CD4-positive, alpha-beta T cell treated with Interleukin-2 at 100 ng/mL for 4 hours (primary cell): ENCODE measurements at places on chromosomes 12 and 14.

DNA sequence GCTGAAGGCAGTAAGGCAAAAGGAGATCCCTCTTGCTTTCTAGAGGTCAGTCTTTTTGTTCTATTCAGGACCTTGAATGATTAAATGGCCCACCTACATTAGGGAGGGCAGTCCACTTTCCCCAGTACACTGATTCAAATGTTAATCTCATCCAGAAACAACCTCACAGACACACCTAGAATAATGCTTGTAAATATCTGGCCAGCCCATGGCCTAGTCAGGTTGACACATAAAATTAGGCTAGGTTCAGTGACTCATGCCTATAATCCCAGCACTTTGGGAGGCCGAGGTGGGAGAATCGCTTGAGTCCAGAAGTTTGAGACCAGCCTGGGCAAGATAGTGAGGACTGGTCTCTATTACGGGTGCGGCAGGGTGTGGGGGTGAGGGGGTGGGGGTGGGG, 43.5 kb downstream of the MIPOL1 start:
- no peak for DNase-seq

- DNase-seq, result peak; percentile 89
Observed at GRCh38 chr14:70809225-70810219, at the start of gene MAP3K9. Gene MAP3K9 (minus strand): TSS chr14:70809513. CDS start chr14:70809171, 342 bp downstream.

DNA sequence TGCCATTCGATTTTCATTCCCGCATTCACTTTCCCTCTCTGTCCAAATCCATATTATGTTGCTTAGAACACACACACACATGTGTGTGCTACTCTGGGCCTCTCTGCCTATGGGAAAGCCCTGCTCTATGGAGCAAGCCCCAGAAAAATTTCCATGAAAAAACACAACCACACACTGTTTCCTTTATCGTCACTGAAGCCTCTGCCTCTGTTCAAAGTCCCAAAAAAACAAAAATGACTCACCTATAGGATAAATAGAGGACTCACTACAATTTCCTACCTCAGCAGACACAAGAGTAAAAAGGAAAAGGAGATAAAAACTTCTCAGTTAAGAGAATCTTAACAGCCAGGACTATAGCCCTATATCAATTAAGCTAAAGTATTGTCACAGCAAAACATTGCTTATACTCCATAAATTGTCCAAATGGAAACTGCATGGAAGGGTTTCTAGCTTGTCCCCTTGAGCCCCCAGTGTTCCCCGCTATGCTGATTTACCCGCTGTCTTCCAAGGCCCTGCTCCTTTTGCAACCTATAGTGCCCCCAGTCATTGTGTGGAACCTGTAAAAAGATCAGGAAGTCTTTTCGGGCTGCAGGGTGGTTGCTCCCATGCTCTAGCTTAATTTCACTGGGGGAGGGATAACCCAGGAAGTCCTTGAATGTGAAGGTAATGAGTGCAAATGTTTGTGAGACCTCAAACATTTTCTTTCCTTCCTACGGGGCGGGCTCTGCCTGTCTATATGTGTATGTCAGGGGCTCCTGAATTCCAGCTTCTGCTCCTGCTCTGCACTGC, 11.1 kb upstream of the PIP4K2C start:
- DNase-seq, result no peak

DNA sequence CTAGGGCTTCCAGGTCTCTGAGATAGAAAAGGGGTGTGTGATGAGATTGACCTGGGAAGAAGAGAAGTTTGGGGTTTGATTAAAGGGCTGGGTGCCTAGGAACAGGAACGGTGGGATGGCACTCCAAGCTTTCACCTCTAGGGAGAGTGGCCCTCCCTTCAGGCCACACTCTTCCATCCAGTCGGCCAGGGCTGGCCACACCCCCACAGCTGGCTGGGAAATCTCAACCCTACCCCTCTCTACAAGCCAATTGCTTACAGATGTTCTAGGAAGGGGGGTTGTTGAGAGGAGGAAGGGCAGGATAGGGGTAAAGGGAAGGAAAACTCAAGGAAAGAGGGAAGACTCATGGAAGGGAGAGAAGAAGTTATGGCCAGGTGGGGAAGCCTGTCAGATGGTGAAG, 6.6 kb upstream of the ITGA5 start:
- DNase-seq, result no peak

- no peak for DNase-seq
Observed at GRCh38 chr12:92138144-92138543, 7.5 kb downstream of the BTG1 start.

- DNase-seq, result no peak
Observed at GRCh38 chr12:89731614-89732013, 23.0 kb upstream of the ATP2B1 start.

DNA sequence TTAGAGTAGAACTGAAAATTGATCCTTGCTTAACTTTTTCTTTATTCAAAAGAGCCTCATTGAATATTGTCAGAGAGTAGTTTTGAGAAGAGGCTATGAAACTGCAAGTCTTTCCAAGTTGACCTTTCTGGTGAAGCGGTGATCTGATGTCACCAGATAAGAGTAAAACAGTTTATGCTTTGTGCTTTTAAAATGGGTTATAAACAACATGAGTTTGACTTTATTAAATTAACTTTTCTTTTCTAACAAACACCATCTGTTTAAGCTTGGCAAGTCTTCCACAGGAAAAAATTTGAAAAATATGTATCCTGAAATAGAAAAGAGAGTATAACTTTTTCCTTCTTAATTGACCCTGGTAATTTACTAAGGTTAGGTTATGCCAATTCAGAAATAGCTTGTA, 408.7 kb upstream of the NOVA1 start:
- no peak for DNase-seq

- DNase-seq, result no peak
Observed at GRCh38 chr12:47852096-47852571, 32.4 kb upstream of the HDAC7 start.

- DNase-seq, result peak; percentile 73
Observed at GRCh38 chr14:61388173-61388975, 67.0 kb downstream of the PRKCH start.

- DNase-seq, result no peak
Observed at GRCh38 chr12:55934773-55935172, 3.8 kb downstream of the DGKA start.

GRCh38 chr14:69955855-69956845, 76.9 kb downstream of the SMOC1 start:
- no peak for DNase-seq

DNA sequence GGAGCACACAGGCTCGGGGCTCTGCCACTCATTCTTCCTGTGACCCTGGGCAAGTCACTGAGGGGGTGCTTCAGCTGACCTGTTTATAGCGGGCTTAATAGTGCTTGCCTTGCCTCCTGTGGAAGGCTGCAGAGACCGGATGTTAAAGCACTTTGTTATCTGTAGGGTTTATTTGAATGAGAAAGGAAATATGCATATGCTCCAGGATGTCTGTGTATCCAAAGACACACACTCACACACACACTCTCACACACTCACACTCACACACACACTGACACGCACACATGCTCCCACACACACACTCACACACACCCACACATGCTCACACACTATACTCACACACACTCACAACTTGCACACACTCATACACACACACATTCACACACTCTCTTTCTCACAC, 56.1 kb upstream of the DDX11 start:
- DNase-seq, result no peak

DNA sequence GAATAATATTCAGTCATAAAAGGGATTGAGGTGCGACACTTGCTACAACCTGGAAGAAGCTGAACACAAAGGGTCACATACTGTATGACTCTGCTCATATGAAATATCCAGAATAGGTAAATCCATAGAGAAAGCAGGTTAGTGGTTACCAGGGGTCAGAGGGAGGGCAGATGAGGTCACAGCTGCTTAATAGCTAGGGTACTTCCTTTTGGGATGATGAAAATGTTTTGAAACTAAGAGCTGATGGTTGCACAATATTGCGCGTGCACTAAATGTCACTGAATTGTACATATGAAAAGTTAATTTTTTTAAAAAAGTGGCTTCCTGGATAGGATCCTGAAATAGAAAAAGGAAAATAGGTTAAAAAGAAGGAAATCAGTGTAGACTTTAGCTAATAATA, 23.8 kb downstream of the NEUROD4 start:
- DNase-seq, result no peak

- no peak for DNase-seq
Observed at GRCh38 chr12:11959117-11959823, 111.5 kb upstream of the BCL2L14 start.

- no peak for DNase-seq
Observed at GRCh38 chr14:105376521-105377440, 21.6 kb upstream of the TEX22 start.

- no peak for DNase-seq
Observed at GRCh38 chr12:94954029-94954685, 49.3 kb downstream of the NDUFA12 start.

- no peak for DNase-seq
Observed at GRCh38 chr12:120388691-120389481, 19.9 kb upstream of the MSI1 start.

- no peak for DNase-seq
Observed at GRCh38 chr14:36405589-36406274, 85.3 kb upstream of the MBIP start.

DNA sequence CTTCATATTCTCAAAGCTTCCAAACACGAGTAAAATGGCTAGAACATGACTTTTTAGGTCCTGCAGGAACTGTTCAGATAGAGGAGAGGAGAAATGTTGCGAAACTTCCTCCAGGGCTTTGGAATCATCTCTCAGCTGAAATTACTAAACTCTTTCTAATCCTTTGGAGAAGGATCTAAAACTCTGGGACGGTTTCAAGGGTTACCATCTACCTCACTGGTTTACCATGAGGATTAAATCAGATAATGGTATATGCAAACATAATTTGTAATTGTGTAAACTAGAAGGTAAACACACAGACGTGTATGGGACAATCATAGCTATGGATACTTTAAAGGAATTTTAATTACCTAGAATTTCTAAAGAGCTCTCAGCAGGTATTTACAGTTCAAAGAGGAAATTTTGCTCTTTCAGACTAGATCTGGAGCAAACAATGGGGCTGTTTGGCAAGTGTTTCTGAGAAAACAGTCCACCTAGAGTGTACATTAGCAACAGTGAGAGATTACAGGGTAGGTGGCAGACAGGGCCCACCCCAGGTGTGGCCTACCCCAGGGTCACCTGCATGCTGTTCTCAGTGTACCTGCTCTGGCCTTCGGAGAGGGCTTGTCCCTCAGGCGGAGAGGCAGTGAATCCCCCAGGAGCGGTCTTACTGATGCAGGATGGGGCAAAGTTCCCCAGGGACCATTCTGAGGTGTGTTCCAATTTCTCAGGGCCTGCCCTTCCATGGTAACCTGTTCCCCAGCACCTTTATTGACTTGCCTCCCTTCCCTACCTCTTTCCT, 124.7 kb upstream of the MAX start:
- no peak for DNase-seq

DNA sequence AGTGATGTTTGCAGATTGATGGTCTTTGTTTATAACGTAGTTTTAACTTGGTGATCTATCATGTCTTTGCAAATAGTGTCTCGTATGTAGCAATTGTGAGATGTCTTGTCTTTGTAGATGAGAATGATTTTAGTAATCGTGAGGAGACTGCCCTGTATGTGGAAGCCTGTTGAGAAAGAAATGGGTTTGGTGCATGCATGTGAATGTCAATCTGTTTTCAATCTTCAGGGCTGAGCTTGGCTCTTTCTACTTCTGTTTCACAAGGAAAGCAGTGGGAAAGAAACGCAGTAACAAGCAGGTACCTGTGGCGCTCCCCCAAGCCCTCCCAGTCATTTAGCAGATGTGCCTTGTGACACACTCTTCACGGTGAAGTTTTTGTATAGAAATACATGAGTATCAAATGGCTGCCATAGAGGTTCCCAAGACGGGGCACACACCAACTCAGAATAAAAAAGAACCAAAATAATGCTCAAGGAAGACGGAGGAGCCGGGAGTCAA, 342.8 kb upstream of the DDHD1 start:
- no peak for DNase-seq

DNA sequence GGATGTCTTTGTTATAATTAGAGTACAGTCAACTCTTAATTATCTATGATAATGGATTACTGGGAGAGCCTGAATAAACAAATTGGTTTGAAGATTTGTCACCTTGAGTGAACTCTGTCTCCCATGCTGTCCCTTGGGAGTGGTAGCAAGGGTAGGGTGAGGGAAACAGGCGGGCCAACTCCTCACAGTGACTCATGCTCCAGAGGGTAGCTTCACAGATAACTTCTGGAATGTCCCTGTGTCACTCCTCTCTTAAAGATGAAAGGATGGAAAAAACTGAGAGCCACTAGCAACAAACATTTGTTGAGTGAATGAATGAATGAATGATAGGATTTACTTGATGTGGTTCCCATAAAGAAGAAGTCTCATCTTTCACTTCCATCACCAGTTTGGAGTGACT, 53.5 kb downstream of the RASSF9 start:
- DNase-seq, result no peak

DNA sequence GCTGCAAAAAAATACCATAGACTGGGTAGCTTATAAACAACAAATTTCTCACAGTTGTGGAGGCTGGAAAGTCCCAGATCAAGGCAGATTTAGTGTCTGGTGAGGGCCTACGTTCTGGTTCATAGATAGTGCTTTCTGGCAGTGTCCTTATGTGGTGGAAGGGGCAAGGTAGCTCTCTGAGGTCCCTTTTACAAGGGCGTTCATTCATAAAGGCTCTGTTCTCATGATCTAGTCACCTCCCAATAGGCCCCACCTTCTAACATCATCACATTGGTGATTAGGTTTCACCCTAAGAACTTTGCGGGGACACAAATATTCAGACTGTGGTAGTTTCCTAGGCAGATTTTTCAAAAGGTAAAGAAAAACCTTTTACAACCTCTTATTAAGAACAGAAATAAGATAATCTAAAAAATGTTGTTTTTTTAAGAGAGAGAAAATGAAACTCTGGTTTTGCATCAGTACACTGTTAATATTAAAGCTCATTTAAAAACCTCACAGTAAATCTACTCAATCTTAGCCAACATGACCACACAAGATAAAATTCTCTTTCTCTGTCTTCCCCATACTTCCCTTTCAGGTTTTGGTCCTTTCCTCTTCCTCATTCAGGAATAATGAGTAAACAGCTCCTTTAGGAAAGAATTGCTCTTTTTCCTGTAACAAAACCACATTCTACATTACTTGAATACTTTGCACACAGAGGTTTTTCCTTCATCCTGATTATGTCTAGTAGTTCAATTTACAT, 117.5 kb downstream of the UNC79 start:
- DNase-seq, result no peak

- peak; percentile 65 for DNase-seq
Observed at GRCh38 chr12:52582971-52583456, 9.4 kb upstream of the KRT74 start.

GRCh38 chr12:13841358-13841757, 140.0 kb downstream of the GRIN2B start:
- DNase-seq, result no peak

DNA sequence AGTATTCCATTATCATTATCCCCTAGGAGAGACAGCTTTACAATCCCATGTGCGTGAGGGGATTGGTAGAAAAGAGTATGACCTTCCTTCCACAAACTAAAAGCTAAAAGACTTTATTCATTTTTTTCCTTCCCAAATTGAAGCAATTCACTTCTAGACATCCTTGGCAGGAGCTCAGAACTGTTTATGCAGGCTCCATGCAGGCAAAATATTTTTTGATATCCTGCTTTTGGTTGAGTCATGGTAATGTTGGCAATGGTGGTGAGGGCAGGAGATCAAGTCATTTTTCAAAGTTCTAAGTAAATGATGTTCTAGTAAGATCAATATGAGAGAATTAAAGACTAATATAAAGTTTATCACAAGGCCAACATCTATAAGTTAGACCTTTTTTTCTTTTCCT, 1.3 kb upstream of the PLEKHG7 start:
- no peak for DNase-seq
